ENCODE measurements at places on chromosomes 12 and 14.
A peak's percentile ranks its signal among the peaks of the same experiment; 100 is the strongest.

DNA sequence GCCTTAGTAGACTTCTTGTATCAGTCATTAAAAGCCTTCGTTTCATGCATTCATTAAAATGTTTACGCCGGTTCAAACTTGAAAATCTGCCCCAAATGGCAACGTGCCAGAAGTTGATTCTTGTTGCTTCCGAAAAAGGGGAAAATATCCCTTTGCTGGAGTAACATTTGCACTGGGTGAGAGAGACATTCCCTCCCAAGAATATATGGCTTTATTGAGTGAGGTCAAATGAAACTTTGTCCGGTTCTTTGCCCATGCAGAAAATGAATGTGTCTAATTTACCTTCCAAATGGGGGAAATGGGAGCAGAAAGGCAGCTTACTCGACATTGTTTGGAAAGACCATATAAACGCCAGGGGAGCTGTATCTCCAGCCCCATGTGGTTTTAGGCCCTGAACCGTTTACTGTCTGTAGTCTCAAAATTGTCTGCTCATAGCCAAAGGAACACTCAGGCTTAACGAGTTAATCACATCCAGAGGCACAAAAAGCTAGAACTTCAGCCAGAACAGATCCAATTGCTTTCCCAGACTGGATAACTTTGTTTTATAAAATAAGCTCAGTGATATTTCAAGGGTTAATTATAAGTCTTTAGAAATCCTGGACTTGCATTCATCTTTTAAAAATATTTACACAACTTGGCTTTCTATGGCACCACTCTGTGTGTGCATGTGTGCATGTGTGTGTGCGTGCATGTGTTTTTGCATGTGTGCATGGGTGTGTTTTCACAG, 2.9 kb upstream of the EMP1 start:
- DNase-seq = no peak

GRCh38 chr14:73816393-73816816, 35.2 kb upstream of the PTGR2 start:
- no peak for DNase-seq

DNA sequence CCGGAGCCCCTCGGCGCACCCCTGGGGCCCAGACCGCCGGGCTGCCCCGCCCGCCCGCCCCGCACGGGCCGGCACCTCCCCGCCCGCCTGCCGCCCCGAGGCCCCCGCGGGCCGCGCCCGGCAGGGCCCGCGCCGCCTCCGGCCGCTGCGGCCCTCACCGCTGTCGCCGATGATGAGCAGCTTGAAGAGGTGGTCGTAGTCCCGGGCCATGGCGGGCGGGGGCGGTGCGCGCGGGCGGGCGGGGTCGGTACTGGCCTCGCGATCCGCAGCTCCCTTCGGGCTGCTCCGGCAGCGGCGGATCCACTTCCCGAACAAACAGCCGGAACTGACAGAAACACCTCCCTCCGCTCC, at the start of gene RAB35:
RAB35 (minus strand) TSS at position 313 of the 351 bp plus-strand sequence; CDS start at position 210, 103 bp downstream.
- no peak for DNase-seq

DNA sequence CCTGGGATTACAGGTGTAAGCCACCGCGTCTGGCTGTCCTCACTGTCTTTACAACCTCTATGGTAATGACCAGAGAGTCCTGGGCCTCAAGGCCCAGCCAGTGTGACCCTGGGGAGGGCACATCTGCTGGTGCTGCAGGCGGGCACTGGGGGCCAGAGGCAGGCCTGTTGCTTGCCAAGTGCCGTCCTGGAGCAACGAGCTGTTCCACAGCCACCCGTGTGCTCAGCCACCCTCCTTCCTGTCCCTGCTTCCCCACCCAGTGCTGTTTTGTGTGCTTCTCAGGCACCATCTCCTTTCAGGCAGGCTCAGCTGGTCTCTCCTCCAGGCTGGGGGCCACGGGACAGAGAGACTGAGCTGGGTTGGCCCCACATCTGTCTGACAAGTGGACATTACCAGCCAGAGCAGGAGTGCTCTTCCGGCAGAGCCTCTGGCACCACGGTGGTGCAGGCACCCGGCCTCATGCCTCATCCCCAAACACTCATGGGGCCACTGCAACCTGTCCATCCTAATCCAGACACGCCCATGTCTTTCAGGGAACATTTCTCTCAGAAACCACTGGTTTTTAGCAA, 9.0 kb downstream of the SLC25A47 start:
- DNase-seq = no peak

DNA sequence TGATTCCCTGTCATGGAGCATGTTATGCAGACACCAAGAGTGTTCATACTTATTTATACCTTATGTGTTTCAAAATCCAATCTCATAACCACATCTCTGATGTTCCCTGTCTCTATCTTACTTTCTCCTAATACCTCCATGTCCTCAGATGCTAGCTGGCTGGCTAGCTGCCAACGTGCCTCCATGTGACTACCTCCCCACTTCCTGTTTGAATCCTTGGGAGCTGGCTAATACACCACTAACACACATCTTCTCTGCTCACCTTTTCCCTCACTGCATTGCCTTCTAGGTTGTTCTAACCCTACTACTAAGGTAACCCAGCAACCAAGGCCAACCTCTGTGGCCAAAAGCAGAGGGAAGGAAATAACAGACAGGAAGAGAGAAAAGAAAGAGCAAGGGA, 27.3 kb downstream of the TTC5 start:
- DNase-seq = peak; percentile 25

DNA sequence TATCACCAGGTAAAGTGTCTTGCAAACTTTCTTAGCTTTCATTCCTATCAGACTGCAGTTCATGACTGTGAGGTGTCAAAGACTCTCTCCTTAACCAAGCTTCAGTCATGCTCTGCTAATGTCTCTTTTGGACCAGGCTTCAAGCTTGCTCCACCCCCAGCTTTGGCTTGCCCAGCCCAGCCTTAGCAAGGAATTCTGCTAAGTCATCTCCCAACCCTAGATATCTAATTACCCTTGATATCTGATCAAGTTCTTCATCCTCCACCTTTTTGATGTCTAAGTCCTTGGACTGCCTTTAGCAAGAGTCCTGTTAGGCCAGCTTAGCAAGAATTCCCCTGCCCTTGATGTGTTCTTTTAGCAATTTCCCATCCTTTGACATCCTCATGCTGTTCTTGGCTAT, 108.9 kb upstream of the FGD4 start:
- no peak for DNase-seq

- DNase-seq = peak; percentile 24
These were observed 63.0 kb downstream of the GNS start for GRCh38 chr12:64696080-64696741.

GRCh38 chr14:68756734-68757133, 36.1 kb downstream of the ZFP36L1 start:
- no peak for DNase-seq

GRCh38 chr14:25056688-25057078, 6.7 kb upstream of the STXBP6 start:
- no peak for DNase-seq

GRCh38 chr12:123346946-123347345, 17.7 kb downstream of the SBNO1 start:
- DNase-seq = no peak

DNA sequence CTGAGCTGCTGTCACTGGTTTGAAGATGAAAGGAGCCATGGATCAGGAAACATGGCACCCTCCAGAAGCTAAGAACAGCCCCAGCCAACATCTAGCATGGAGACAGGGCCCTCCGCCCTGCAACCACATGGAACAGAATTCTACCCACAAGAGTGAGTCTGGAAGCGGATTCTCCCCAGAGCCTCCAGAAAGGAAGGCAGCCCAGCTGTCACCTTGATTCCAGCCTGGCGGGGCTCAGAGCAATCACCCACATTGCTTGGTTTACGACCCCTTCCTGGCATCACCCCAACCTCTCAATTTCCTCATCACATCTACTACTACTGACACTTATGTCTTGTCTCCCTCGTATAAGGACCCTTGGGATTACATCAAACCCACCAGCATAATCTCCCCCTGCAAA, 38.5 kb downstream of the OAS2 start:
- DNase-seq = no peak

DNA sequence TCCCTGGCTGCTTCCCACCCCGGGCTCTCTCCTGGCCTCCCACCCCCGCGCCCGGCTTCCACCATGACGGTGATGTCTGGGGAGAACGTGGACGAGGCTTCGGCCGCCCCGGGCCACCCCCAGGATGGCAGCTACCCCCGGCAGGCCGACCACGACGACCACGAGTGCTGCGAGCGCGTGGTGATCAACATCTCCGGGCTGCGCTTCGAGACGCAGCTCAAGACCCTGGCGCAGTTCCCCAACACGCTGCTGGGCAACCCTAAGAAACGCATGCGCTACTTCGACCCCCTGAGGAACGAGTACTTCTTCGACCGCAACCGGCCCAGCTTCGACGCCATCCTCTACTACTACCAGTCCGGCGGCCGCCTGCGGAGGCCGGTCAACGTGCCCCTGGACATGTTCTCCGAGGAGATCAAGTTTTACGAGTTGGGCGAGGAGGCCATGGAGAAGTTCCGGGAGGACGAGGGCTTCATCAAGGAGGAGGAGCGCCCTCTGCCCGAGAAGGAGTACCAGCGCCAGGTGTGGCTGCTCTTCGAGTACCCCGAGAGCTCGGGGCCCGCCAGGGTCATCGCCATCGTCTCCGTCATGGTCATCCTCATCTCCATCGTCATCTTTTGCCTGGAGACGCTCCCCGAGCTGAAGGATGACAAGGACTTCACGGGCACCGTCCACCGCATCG, 1.8 kb downstream of the KCNA1 start:
- no peak for DNase-seq

- DNase-seq = no peak
These were observed 10.7 kb downstream of the TFCP2 start for GRCh38 chr12:51162217-51162616.

- DNase-seq = no peak
These were observed 66.2 kb upstream of the PTGR2 start for GRCh38 chr14:73785336-73785833.

GRCh38 chr12:43057566-43057965, 468.0 kb upstream of the PRICKLE1 start:
- DNase-seq = no peak

DNA sequence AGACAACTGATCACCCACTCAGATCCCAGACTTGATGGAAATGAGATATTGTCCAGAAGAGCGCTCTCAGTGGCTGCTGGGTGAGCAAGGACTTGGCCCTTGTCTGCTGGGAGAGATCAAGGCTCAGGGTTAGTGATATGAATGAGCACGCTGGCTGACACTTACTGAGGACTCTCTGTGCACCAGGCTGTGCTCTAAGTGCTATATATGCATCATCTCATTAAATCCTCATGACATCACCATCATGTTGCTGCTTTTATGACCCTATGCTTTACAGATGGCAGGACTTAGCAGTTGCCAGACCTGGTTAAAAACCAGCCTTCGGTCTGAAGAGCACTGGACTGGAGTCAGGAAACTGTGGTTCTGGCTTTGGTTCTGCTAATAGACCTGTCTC, 260.9 kb downstream of the VRK1 start:
- no peak for DNase-seq

- DNase-seq = no peak
These were observed 8.6 kb upstream of the FRMD6 start for GRCh38 chr14:51643140-51643539.

- DNase-seq = no peak
These were observed 171.8 kb upstream of the ATF7IP start for GRCh38 chr12:14193639-14194038.

DNA sequence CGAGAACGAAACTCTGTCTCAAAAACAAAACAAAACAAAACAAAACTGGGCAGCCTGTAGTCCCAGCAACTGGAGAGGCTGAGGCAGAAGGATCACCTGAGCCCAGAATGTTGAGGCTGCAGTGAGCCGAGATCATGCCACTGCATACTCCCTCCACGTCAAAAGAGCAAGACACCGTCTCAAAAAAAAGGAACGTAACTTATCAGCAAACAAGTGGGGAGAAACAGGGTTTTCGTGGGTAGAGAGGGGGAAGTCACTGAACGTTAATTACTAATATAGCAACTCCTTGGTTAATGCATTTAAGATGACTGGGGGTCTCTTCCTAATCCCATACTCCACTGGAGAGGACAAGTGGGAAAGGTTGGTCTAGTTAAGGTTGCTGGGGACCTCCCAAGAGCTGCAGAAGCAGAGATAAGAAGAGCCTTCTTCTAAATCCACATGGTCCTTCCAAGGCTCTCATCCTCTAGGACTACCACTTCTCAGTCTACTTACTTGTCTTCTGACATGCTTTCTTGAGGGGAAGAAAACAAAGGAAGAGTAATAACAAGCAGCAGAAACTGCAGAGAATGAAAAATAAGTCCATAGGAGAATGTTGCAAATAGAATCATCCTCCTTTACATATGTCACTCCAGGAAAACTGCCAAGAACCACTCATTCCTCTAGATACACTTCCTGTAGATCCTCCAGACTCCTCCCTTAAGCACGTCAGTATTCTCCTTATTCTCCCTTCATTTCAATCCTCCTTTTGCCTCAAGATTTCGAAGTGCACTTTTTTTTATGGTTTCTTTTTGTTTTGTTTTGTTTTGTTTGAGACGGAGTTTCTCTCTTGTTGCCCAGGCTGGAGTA, 5.8 kb downstream of the NUMB start:
- DNase-seq = peak; percentile 76

DNA sequence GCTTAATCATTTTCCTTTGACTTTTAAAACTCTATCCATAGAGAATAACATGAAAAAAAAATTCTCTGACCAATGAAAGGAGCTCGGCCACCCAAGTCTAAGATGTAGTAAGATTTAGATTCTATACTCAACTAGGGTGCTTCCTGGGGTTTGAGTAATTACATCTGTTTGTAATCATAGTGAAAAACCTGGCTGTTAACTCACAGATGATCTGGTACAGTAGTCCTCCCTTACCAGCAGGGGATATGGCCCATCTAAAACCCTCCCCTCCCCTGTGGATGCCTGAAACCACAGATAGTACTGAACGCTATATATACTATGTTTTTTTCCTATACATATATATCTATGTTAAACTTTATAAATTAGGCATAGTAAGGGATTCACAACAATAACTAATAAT, 89.2 kb downstream of the DAAM1 start:
- no peak for DNase-seq

DNA sequence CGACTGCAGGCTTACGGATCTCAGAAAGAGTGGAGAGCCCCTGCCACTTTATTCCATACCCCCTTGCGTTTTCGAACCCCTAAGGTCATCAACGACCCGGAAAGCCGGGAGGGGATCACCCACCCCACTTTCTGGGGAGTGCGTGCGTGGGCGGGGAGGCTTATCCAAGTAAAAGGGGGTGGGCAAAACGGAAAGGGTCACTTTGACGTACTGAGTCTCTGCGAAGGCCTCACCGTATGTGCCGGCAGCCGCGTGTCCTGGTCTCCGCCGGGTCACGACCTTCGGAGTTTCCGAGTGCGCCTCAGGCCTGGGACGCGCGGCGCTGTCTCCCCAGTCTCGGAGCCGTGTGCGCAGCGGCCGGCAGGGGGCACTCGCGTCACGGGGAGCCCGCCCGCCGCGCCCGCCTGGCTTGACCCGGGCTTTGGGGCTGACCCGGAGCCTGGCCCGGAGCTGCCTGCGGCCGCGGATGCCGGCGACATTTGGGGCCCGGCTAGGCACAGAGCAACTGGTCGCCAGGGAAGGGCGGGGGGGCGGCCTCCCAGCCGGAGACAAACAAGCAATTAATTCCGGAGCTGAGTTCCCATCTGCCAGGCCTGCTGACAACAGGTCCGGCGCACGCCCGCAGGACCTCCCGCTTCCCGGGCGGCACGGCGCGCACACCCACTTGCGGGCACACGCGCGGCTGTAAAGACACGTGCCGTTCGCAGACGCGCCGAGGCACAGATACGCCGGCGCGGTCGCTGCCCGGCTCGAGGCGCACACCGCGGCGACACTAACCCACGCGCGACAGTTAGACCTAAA, 890 bp upstream of the KIF26A start:
- peak; percentile 37 for DNase-seq
